ENCODE measurements at places on chromosomes 2 and 18.
A peak's percentile ranks its signal among the peaks of the same experiment; 100 is the strongest.

GRCh38 chr2:56202381-56203121, 18.8 kb downstream of the CCDC85A start:
- DNase-seq: no peak

DNA sequence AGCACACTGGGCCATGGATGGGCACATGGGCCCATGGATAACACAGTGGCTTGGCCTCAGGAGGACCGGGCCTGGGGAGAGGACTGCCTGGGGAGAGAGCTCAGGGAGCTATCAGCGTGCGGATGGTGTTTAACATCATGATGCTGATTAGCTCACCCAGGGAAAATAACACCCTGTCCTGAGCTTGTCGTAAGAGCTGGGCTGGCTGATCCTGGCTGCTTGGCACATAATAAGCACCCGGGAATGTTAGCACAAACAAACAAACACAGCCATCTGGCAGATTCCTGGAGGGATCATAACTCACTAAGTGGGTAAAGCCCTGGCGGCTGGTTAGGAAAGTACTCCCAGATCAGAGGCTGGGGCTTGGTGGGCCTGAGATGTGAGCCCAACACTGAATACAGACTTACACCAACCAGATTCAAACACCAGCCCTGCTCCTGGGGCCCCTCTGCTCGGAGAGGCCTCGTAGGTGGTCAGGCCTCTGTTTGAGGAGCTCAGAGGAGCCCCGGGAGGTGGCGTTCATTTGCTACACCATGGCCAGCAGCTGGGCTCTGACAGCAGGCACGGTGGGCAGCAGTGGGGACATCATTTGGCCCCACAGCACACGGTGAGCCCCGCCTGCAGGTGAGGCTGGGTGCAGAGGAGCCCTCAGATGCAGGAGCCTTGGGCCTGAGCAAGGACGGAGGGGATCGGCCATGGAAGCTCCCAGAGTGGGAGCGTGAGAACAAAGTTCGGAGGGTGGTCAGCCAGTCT, 193.4 kb upstream of the HDAC4 start:
- no peak for DNase-seq

GRCh38 chr2:23249348-23249747, 135.6 kb upstream of the KLHL29 start:
- DNase-seq: no peak

- no peak for DNase-seq
Measured at GRCh38 chr2:397521-397920, 109.6 kb upstream of the ALKAL2 start.

DNA sequence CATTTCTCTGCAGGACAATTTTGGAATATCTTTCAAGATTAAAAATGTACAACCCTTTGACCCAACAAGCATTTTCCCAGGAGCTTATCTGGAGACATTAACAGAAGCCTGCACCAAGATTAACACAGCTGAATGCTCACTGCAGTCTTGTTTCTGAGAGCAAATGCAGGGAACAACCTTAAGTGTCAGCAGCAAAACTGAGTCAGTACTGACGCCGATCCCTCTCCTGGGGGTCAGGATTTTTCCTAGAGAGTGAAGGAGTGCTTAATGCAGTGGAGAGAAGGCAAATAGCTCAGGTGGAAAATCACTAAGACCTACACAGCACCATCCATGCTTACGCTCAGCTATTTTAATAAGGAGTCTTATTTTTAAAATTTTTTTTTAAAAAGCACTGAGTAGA, 42.8 kb upstream of the SGPP2 start:
- DNase-seq: no peak

DNA sequence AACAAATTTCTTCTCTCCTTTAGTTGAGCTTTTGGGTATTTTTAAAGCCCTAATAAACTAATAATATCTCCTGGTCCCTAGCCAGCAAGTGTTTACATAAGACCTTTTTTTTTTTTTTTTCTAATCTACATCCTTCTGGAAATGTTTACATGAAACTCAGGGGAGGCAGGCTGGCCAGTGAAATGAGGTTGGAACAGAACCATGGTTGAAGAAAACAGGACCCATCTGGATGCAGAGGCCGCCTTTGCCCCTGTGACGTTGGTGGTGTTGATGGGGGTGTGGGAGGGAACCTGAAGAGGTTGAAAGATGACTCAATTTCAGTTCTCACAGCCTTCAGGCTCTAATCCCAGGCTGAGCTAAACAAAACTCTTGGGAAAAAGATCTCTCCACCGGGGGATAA, 118.5 kb downstream of the NRP2 start:
- DNase-seq: no peak

DNA sequence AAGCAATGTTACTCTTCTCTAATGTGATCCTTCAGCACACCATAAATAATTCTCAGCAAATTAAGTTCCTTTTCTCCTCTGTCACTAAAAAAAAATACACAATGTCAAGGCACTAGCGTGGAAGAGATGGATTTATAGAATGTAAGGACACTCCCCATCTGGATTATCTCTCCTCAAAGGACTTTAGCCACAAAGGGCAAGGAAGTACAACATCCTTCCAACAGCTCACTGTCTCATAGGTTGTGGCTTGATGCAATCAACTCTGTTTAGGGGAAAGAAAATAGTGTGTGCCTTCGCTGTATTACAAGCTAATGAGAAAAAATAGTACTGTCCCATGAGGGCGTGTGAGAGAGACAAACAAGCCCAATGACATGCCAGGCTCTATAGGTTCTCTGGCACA, 129.1 kb upstream of the DNMT3A start:
- no peak for DNase-seq

- DNase-seq: no peak
Measured at GRCh38 chr2:102063487-102063911, 71.7 kb downstream of the IL1R2 start.

GRCh38 chr2:11809586-11810236, 63.3 kb downstream of the LPIN1 start:
- no peak for DNase-seq

DNA sequence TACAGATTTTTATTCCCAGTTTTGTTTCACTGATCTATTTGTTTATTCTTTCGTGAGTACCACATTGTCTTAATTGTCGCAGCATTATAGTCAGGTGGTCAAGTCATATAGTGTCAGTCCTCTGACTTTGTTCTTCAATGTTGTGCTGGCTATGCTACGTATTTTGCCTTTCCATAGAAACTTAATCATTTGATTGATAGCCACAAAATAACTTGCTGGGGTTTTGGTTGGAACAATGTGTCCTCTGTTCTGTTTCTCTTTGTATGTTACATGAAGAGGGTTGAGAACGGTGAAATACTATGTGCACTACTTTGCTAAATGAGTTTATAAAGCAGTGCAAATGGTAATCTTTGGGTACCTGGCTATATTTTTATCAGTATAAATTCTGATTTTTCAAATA, 64.9 kb upstream of the TTC27 start:
- DNase-seq: no peak

GRCh38 chr2:170468557-170468956, 246.6 kb upstream of the SP5 start:
- no peak for DNase-seq

DNA sequence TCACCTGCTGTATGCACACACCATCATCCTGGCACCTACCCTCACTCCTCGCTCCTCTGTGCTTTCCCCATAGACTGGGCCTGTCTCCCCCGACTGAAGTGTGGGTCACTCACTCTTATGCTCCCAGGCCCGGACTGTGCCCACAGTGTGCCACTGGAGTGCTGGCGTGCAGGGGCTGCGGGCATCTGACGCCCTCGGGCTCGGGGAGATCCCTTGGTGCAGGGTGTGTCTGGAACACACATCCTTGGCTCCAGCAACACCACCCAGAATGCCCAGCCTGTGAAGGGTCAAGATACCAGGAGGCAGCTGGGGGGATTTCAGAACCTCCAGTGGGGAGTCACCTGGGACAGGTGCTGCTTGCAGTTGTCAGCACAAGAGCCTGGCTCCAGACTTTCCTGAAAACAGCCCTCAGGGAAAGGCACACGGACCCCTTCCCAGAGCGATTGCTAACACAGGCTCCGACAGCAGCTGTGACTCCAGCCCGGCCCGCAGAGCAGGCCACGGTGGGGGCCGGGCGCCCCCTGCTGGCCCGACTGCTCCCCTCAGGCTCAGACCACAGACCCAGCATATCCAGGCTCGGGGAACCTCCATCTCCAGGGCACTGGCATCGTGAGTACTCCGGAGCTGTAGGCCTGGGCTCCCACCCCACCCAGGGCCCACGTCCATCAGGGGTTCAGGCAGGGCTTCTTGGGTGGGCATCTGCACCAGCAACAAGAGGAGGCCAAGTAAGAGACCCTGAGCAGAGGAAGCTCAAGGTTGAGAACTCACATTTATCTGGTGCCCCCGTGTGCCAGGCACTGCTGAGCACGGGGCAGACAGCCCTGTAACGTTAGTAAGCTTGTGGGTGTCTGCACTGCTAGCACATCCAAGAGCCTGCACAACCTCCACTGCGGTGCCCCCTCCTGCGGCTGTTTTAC, 8.6 kb downstream of the HS1BP3 start:
- peak; percentile 65 for DNase-seq

GRCh38 chr2:98903064-98903355, 33.0 kb downstream of the CRACDL start:
- DNase-seq: no peak

DNA sequence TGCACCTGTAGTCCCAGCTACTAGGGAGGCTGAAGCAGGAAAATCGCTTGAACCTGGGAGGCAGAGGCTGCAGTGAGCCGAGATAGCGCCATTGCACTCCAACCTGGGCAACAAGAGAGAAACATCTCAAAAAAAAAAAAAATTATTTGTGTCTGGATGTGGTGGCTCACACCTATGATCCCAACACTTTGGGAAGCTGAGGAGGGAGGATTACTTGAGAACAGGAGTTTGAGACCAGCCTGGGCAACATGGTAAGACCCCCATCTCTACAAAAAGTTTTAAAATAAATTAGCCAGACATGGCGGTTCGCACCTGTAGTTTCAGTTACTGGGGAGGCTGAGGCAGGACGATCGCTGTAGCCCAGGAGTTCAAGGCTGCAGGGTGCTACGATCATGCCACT, 1.6 kb upstream of the VAMP8 start:
- no peak for DNase-seq

DNA sequence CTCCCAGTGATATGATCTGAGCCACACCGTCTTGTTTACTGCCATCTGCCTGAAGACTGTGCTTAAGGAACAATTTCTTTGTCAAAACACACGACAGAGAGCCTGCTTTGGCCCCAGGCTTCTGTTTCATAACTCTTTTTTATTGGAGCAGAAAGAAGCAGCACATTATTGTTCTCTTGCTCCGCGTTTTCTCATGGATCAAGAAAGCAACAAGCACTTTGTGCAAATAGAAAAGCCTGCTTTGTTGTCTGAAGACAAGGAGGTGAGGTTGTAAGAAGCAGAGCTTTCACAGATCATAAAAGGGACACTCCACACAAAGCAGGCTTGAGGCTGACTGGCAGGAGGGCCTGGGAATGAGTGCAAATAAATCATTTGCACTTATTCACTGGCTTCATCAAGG, 118.3 kb upstream of the FAM136A start:
- DNase-seq: no peak

GRCh38 chr2:166516712-166517303, 22.8 kb upstream of the SCN7A start:
- no peak for DNase-seq

- no peak for DNase-seq
Measured at GRCh38 chr2:31337860-31338259, 76.7 kb downstream of the XDH start.

DNA sequence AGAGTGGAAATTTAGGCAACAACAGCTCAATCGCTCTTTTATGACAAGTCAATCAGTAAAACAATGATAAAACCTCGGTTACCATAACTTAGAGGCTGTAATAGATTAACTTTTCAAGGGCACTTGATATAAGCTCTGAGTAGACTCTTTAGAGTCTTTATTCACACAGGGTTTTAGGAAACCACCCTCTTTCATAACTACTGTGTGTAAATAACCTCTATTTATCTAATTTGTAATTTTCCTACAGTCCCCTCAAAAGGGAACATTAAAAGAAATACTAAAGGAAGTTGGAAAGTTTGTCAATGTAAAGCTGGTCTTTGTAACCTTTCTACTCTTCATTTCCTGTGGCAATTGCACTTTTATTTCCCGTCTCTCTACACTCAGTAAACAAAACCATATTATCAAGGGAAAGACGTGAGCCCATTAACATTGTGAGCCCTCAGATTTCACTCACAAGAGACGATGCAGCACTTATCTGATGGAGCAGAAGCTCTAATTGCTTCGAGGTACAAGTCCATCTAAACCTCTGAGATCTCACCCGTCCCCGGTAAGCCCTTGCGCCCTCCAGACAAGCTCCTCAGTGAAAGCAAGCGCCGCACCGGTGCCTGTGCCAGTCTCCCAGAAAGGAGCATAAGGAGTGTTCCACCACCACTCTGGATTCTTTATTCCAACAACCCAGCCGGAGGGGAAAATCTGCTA, 1.1 kb upstream of the HOXD1 start:
- DNase-seq: no peak

DNA sequence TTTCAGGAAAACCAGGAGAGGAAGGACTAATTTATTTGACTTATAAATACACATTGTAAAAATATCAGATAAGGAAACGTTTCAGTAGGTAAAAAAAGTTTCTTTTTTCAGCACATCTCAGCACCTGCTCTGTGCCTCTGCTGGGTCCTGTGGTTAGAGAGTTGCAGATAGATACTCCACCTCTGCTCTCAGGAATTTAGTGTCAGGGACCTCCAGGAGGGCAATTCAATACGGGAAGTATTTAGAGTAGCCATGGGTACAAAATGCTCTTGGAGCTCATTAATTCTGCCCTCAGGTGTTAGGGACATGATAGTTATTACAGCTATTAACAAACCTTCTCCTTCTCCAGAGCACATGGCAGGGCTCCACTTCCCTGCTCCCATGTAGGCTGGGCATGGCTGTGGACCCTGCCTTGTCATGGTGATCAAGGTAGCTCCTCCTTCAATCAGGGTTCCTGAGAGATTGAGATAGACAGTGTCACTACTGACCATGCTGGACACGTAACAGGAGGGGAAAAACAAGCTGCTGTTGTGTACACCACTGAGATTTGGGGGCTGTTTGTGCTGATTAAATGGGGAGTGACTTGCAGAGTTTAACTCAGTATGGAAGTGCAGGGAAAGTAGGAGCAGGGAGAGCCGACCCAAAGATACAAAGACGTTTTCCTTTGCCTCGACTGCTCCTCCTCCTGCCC, 185.6 kb upstream of the COPS8 start:
- DNase-seq: no peak

GRCh38 chr18:76757925-76758324, 64.4 kb upstream of the ZNF236 start:
- DNase-seq: no peak

DNA sequence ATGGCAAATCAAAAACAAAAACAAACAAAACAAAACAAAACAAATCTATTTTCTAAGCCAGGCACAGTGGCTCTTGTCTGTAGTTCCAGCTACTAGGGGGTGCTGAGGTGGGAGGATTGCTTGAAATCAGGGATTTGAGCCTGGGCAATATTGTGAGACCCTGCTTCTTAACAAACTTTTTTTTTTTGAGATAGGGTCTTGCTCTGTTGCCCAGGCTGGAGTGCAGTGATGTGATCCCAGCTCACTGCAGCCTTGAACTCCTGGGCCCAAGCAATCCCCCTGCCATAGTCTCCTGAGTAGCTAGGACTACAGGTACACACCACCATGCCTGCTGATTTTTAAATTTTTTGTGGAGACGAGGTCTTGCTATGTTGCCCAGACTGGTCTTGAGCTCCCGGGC, 6.2 kb downstream of the HPCAL1 start:
- no peak for DNase-seq
